ENCODE measurements at places on chromosomes 4 and X.
A peak's percentile ranks its signal among the peaks of the same experiment; 100 is the strongest.

- no peak for DNase-seq
These were observed at the start of gene TLR1 for GRCh38 chr4:38804654-38805295. Gene TLR1 (minus strand): TSS chr4:38804791. CDS start chr4:38798831, 5,960 bp downstream.

GRCh38 chr4:152038238-152038637, 277.4 kb upstream of the GATB start:
- DNase-seq: no peak

GRCh38 chrX:35382966-35383365, 415.2 kb upstream of the MAGEB16 start:
- no peak for DNase-seq

- no peak for DNase-seq
These were observed 156.6 kb downstream of the ANKRD50 start for GRCh38 chr4:124555959-124556358.

DNA sequence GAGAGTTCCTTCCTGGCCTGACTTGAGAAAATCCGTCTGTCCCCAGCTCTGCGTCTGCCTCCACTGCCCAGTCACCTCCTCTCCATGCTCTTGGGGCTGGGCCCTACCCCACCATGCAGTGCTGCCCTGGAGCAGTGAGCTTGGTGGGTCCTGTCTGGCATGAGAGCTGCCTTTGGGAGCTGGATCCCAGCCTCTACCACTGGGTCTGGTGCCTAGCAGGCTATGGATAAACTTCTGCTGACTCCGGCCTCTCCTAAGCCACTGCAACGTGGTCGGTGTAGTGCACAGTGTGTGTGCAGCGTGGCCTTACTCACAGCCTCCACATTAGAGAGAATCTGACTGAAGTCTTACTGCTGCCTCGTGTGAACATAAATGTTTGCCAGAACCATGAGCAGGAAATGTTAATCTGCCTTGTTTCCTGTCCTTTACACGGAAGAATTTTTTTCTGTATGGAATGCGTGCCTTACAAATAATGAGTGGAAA, 47.6 kb downstream of the HTT start:
- no peak for DNase-seq

- no peak for DNase-seq
These were observed 91.6 kb downstream of the ANXA10 start for GRCh38 chr4:168183717-168184571.

- no peak for DNase-seq
These were observed 421.9 kb upstream of the DIPK2B start for GRCh38 chrX:45622538-45622937.

GRCh38 chr4:25874655-25875054, 11.9 kb upstream of the SEL1L3 start:
- DNase-seq: no peak

DNA sequence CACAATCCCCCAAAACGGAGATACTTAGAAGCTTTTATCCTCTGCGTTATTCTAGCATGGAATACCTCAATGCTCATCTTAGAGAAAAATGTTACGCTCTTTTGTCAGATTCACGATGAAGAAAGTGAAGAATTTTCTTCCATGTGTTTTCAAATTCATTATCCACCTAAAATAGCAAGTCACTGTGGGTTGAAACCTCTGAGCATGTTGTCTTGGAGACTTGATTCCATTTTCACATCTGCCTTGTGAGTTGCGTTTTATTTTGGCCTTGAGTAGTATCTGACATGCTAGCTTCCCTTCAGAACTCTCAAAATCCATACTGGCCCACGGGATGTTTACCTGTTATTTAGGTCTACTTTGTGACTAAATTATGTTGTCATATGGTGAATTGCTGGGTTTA, 66.3 kb downstream of the C4orf46 start:
- no peak for DNase-seq

DNA sequence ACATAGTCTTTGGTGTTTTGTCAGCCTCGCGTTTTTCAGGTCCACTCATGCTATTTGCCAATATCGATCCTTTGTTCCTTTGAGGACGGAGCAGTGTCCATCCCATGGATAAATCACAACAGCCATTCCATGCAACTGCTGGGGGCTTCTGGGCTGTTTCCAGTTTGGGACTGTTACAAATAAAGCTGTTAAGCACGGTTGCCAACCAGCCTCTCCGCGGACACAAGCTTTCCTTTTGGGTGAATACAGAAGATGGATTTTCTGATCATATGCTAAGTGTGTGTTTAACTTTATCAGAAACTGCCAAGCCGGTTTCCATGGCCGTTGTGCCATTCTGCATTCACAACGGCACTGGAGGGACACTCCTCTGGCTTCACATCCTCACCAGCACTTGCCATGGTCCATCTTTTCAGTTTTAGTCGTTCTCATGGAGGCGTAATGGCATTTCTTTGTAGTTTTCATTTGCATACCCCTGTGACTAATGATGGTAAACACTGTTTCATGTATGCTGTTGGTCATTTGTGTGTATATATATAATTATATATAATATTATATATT, 67.8 kb downstream of the ABLIM2 start:
- no peak for DNase-seq

DNA sequence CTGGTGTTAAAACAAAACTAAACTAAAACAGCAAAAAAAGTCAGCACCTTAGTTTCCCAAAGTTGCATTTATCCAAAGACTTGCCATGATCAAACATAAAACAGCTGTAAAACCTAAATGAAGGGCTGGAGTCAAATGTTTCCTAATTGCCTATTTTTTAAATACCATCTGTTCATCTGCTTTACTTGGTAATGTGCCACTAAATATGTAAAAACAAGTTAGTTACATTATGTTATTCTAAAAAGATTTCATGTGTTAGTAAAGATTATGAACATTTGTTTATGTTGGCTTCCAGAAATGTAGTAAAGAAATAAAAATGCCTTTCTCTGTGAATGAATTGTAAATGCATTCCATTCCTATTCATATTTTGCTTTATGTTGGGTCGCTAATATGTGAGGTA, 977.8 kb downstream of the FSTL5 start:
- no peak for DNase-seq

- no peak for DNase-seq
These were observed 26.1 kb upstream of the SORBS2 start for GRCh38 chr4:185838104-185838452.

- no peak for DNase-seq
These were observed 228.1 kb upstream of the PPARGC1A start for GRCh38 chr4:24117975-24118374.

- no peak for DNase-seq
These were observed 104.0 kb downstream of the NEUROG2 start for GRCh38 chr4:112411781-112412550.

- no peak for DNase-seq
These were observed 55.7 kb upstream of the GYPE start for GRCh38 chr4:143961075-143961474.

DNA sequence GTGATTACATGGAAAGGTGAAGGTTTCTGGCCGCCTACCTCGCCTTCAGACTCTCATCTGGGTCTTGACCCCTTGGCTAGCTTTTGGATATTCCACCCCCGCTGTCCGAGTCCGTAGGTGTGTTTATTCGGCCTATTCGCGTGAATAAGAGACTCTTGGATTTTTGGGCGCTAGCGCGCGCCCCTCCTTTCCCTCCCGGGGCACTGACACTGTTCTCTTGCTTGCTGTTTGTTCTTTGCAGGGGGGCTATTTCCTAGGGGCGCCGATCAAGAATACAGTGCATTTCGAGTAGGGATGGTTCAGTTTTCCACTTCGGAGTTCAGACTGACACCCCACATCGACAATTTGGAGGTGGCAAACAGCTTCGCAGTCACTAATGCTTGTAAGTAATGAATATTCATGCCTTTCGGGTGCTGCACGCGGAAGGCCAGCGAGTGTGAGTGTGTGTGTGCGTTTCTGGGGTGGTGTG, 932 bp downstream of the GRIA2 start:
- no peak for DNase-seq

DNA sequence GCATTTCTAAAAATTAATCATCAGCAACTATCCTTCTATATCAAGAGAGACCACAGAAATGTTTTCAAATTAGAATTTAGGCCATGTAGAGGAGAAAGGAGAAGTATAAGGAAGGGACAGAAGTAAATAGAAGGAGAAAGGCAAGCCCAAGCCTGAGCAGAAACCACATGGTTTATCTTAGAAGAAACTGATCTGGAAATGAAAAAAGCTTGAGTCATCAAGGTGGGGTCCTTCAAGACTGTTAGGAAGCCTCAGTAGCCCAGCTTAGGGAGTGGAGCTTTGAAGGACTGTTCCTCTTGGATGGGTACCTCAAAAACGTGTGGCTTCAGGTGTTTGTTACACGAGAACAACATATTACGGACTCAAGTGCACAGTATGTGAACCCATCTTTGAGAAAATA, 4.5 kb downstream of the BMX start:
- no peak for DNase-seq

DNA sequence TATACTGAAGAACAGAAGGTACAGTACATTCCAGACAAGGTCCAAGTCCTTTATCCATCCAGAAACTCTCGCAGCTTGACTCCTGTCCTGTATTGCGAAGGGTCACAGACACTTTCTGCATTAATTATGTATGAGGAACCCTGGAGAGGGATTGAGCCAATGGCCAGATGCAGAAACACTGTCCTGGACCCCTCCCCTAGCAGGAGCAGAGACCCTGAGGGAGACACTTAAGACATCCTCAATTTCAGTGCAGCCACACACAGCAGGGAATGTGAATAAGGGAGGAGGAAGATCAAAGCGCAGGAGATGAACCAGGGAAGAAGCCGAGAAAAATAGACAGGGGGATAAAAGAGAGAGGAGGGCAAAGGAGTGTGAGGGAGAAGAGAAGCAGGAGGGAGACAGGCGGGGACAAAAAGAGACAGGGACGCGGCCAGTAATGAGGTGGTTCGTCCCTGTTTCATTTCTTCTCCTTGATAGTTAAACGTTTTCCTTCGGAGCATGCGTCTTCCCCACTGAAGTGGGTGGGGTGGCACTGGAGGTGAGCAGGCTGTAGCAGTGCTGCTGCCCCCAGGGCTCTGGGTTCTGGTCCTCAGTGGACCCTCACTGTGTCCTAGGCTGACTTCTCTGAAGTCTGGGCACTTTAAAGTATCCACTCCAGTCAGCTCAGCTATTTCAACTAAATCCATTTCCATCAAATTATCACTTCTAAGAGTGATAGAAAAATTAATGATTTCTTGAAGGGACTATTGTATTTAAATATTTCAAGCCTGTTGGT, 356.4 kb upstream of the NOCT start:
- no peak for DNase-seq

GRCh38 chrX:47751670-47752069, 85.0 kb upstream of the ZNF81 start:
- DNase-seq: peak; percentile 19

DNA sequence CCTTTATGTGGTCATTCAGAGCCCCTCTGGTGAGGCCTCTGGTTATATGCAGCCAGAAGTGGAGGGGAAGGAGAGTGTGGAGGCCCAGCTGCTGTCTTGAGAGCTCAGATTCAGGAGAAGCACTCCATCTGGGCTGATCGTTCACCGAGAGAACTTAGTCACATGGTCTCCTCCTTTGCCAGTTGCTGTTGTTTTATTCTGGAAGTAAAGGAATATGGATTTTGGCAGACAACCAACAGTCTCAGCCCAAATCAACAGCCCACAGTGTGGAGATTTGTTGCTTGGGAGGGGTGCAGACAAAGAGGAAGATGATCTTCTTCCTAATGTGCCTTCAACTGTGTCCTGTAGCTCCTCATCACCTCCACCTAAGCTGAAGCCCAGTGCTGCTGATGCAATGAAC, 355.4 kb downstream of the ANK2 start:
- no peak for DNase-seq

DNA sequence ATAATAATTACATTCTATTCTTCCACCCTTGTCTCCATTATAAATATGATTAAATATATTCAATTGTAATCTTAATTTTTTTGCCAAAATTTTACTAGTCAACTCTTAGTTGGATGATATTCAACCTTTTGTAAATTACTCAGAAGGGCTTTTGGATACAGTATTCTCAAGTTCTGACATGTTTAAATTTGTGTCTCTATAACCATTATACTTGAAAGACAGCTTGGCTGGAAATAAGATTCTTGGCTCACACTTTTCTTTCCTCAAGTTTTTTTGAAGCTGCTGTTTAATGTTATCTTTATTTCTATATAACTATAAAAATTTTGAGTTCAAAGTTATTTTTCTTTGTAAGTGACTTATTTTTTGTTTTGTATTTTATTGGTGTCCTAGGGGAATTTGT, 214.4 kb downstream of the ARAP2 start:
- DNase-seq: no peak

GRCh38 chrX:9609499-9609898, 144.6 kb downstream of the TBL1X start:
- no peak for DNase-seq
